ENCODE measurements at places on chromosomes 6 and 20.

- no peak for DNase-seq
Observed at GRCh38 chr6:33316603-33317418, 733 bp downstream of the ZBTB22 start.

GRCh38 chr20:58851221-58851968 lies 693 bp upstream of the GNAS-AS1 start:
- no peak for DNase-seq

GRCh38 chr20:24627926-24628325 lies 158.5 kb downstream of the SYNDIG1 start:
- no peak for DNase-seq

DNA sequence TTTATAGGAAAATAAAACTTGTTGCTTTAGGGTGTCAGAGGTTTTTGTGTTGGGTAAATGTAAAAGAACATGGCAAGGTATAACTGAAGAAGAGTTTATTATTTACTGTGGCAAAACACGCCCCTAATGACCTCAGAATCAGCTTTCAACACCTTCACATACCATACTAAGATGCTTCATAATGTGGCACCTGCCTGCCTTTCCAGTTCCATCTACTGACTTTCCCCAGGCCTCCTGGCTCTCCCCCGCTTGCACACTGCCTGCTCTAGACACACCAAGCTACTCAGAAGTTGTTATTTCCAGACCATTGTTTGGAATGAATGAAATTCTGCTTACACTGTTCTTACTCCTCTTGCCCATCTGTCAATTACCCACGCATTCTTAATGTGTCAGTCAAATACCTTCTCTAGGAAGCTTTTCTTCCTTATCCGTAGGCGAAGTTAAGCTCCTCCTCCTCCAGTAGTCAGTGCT lies 1.8 kb downstream of the TIAM2 start:
- no peak for DNase-seq

- no peak for DNase-seq
Observed at GRCh38 chr6:119736296-119737021, 386.9 kb upstream of the MAN1A1 start.

DNA sequence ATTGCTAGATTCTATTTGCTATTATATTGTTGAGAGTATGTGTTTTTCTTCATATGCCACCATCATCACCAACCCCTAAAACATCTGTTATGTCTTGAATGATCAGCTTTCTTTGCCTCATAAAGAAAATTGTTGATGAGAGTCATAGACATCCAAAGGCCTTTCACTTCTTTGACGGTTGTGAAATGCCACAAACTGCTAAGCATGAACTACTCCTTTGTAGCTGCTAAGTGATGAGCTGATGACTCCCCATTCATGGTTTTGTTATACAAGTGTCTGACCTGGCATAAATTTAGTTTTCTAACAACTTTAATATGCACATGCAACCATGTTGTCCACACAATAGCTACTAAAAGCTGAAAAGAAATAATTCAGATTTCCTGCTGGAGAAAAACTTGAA lies 684 bp upstream of the MED23 start:
- DNase-seq = no peak

GRCh38 chr6:45419571-45420082 lies 41.9 kb upstream of the SUPT3H start:
- DNase-seq = peak; percentile 60

DNA sequence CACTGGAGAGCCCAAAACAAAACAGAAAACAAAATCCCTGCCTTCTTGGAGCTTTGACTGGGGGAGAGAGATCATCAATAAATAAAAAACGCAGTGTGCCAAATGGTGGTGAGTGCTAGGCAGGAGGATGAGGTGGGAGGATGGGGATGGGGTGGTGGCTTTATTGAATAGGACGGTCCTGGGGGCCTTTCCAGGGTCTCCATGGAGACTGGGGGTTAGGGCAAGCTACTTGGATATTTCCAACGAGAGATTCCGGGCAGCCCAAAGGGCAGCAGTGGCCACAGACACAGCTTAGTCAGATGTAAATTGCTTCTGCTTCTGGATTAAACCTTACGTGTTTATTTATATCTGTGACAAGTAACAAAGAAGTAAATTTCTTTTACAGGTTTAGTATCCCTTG lies 700.1 kb downstream of the QKI start:
- no peak for DNase-seq

All from CD14-positive monocyte (primary cell).